Mesendoderm (in vitro differentiated cells): ENCODE measurements at places on chromosomes 7 and 10.
A peak's percentile ranks its signal among the peaks of the same experiment; 100 is the strongest.

DNA sequence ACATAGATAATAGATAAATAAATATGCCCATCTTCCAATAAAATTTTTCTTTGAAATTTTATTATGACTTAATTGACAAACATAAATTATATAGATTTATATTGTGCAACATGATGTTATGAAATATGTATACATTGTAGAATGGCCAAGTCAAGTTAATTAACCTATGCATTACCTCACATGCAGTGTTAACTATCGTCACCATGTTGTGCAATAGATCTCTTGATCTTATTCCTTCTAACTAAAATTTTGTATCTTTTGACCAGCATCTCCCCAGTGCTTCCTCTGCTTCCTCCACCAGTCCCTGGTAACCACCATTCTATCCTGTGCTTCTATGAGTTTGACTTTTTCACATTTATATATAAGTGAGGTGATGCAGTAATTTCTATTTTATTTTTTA, 259.6 kb downstream of the SUGCT start:
- DNase-seq: no peak

DNA sequence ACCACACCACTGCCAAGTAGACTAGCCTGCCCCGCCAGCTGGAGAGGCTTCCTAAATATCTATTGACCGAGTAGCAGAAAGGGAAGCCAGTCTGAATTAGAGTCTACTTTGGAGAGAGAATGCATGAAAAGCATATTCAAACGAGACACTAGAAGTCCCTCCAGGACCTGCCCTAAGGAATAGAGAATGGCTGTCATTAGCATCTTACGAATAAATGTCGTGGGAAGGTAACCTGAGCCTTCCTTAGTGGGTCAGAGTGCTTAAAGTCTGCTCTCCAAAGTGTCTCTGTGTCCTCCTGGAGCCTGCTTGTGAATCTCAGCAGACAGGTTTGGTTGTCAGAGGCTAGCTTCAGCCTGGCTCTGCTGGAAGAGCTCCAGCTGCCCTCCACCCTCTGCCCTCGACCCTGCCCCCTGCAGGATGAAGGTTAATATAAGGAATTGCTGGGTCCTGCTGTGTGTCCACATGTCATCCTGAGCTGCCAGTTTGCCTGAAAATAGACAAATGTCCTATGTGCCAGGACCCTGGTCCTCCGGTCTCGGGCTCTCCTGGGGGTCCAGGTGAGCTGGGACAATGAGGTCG, 33.4 kb downstream of the FAM241B start:
- peak; percentile 72 for DNase-seq

DNA sequence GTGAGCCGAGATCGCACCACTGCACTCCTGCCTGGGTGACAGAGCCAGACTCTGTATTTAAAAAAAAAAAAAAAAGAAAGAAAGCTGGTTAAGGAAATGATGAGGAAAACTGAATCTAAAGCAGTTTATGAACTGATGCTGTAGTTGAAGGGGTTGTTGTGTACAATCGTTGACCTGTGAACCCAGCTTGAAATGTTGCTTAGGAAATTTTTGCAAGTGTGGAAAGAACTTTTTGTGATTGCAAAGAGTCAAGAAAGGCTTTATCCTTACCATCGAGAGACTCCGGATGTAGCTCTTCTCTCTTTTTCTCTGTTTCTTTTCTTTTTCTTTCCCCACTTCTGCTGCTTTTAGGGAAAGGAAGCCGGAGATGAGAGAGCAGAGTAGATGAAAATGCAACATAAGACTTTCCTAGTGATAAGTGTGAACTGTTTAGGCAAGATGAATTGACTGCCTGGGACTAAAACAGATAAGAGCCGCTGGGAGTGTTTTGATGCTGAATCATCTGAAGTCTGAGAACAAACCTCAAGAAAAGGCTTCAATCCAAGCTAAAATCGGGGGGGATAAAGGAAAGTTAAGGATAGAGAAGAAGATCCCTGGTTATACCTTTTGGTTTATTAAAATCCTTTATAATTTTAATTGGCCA, 69.0 kb downstream of the TAF3 start:
- DNase-seq: peak; percentile 71

GRCh38 chr10:26839966-26840627, 20.7 kb downstream of the ABI1 start:
- DNase-seq: no peak

GRCh38 chr7:10939237-10939910, 34.3 kb upstream of the PHF14 start:
- no peak for DNase-seq

GRCh38 chr7:27901028-27901760, 161.2 kb downstream of the TAX1BP1 start:
- DNase-seq: no peak

DNA sequence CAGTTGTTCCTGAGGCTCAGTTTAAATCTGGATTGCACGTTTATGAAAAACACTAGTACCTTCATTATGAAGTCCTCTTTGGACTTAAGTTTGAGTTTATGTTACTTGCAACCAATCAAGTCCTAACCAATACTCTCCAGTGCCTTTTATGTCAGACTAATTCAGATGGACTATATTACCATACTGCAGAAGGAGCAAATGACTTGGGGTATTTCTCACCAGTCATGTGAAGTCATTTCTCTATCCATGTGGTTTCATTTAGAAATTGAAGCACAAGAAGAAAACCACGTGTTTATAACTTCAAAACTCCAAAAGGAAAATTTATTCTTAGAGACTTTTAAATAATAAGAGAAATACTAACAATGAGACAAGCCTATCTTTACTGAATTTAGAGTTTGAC, 201.6 kb downstream of the MBL2 start:
- no peak for DNase-seq

- no peak for DNase-seq
Observed at GRCh38 chr7:72437061-72437585, 25.0 kb upstream of the CALN1 start.

- DNase-seq: no peak
Observed at GRCh38 chr7:70189776-70190175, 591.5 kb downstream of the AUTS2 start.

DNA sequence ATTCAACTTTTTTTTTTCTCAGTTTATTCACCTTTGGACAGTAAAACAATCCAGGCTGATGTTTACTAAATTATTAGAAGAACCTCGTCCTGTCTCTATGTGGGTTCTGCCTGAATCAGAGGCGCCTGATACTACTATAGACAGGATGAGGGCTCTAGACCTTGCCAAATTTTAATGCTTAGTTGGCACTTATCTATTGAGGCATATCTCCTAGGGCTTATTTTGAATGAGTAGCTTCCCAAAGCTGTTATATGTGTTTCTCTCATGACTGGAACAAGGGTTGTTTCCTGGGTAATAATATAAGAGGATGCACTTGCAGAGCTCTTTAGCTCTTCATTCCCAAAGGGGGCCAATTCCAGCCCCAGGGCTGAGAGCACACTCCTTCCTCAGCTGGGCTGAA, 23.6 kb downstream of the HECW1 start:
- no peak for DNase-seq

DNA sequence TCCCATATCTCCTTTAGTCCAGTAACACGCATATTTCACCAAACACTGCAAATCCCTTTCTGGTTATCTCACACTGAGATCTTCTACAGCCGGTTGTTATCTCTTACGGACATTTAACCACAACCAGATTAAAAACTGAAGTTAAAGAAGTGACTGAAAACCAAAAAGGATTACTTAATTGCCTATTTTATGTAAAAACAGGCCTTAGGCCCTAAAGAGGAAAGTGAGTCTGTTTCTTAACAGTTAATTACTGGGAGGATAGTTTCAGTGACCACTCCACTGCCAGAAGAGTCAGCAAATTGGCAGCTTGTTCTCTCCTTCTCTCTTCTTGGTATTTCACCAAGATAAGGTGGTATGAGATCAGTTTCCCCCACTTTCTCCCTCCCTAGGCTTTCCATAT, 161.9 kb upstream of the MEOX2 start:
- DNase-seq: peak; percentile 58

GRCh38 chr7:95525503-95525902, 39.8 kb downstream of the ASB4 start:
- no peak for DNase-seq

- DNase-seq: peak; percentile 66
Observed at GRCh38 chr7:75711656-75712514, 26.9 kb downstream of the HIP1 start.

DNA sequence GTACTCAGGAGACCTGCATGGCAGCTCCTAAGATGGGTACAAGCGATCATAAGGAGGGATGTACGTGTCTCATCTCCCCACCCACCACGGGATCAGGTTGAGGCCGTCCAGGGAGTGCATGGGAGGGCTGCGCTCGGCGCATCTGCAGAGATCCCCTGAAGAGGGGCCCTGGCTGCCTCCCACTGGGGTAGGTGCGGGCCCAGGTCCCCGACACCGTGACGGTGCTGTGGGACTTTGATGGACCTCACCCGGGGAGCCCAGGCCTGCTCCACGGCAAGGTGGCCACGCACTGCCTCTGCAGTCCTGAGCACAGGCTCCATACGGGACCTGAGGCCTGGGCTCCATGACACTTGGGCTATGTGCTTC, 12.7 kb downstream of the GET4 start:
- no peak for DNase-seq

- no peak for DNase-seq
Observed at GRCh38 chr10:84097787-84098353, 41.4 kb upstream of the GHITM start.

- peak; percentile 68 for DNase-seq
Observed at GRCh38 chr10:3926675-3927525, 141.9 kb upstream of the KLF6 start.

- no peak for DNase-seq
Observed at GRCh38 chr7:19526639-19527038, 182.2 kb downstream of the POLR1F start.

DNA sequence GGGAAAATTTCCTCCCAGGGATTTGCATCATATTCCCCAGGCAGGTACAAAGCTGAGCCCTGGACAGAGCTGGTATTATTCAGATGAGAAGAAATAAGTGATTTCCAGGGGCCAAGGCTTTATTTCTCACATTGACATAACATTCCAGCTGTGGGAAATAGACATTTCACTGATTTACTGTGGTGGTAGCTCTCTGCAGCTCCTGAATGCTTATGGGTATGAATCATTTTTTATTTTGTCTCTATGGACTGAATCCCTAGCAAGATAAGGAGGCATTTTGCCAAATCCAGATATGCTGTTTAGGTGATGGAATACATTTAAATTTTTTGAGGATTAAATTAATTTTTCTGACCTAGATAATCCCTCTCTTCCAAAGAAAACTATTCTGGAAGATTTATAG, 97.9 kb downstream of the MTPN start:
- DNase-seq: no peak
